ENCODE measurements at places on chromosomes 6 and 20.

- DNase-seq: no peak
Observed at GRCh38 chr6:47145212-47145611, 103.1 kb upstream of the ADGRF1 start.

DNA sequence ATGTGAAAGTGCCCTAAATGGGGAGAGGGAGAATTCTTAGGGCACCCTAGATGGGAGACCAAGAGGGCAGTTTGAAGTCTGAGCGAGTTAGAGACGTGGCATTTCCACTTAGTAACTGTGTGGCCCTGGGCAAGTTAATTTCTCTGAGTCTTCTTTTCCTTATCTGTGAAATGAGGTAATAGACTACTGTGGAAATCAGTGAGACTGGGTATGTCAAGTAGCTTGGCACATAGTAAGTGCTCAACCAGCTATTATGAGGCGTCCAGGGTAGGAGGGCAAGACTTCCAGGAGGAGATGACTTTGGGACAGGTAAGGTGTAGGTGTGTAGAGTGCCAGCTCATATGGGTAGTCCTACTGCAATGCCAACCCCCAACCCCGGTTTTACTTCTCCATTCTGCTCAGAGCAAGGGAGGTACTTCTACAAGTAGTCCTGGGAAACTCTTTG lies 770 bp downstream of the KIF3B start:
- DNase-seq: no peak

DNA sequence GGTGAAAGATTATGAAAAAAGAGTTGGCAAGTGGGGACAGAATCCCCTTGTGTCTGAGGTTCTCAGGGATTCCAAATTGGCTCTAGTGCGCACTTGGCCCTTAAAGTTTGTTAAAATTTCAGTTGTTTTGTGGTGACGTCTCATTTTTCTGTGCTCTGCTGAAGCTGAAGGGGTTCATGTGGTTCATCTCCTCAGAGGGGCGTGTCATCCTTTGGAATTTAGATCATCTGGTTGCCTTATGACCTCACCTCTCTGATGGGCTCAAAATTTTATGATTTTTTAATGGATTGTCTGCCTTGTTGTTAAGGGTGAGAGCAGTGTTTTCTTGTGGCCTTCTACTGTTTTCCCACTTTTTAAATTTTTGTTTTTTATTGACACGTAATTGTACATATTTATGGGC lies 20.3 kb downstream of the CYB5R4 start:
- no peak for DNase-seq

GRCh38 chr6:95413789-95414188 lies 163.5 kb upstream of the MANEA start:
- no peak for DNase-seq

All from stimulated activated CD8-positive, alpha-beta memory T cell treated with anti-CD3 and anti-CD28 coated beads, Interleukin-4, amount 100 ng/mL, for 4 hours (primary cell).